ENCODE measurements at places on chromosomes 13 and 19.

- DNase-seq: no peak
Observed at GRCh38 chr19:11421371-11422098, 2.4 kb upstream of the RGL3 start.

- peak; percentile 24 for DNase-seq
Observed at GRCh38 chr13:39144941-39145533, 106.8 kb downstream of the NHLRC3 start.

DNA sequence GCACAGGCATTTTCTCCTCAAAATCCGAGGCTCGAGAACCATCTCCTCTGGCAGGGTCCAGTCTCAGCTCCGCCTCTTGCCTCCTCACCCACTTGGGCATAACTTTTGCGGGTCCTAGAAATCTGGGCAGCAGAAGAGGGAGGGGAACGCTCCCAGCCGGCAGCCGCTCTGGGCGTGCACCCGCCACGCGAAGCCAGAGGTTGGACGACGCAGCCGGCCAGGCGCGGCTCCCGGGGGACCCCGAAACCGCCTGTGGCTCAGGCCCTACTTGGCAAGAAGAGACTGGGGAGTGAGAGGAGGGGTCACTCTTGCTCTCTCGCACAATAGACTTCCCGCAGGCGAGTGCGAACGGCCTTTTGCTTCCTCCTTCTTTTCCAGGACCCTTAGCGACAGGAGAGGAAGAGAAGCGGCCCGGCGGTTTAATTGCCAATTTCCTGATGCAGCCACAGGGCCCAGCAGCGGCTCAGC is 6.0 kb upstream of the SOX1 start:
- no peak for DNase-seq

DNA sequence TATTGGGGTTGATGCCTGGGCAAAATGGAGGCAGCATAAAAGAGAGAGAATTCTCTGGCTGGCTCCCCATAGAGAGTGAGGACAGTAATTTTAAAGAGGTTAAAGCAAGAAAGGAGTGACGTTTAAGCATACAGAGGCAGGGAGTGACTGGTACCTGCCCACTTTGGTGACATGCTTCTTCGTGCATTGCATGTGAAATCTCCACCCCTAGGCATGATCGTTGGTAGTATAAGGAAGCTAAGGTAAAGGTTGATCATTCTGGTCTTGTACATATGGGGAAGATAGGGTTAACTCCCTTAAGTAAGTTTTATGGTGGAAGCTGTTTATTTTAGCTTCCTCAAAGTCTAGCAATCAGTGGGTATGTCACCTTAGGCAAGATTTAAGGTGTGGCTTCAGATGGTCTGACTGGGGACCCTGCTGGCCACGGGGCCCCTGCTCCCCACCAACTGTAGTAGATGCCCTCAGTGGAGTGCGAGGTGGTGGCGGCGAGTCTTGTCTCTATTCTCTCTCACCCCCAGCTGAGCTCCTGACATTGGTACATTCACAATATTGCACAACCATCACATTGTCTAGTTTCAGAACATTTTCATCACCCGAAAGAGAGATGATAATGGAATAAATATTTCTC is 797.5 kb upstream of the SPRY2 start:
- no peak for DNase-seq

DNA sequence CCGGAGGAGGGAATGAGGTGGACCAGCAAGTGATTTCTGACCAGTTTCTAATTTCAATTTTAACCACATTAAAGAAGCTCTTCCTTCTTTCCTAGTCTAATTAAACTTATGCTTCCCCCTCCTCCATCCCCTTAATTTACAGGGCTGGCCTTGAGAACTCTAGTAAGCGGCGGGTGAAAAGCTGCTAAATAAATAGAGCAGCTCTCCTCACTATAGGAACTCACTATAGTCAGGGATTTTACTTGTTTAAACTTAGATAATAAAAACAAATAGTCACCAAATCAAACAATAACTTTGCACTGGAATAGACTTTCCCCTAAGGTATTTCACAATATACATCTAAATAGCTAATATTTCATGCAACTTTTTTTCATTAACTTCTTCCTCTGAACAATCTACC is 1838.2 kb upstream of the PRR20A start:
- DNase-seq: no peak

DNA sequence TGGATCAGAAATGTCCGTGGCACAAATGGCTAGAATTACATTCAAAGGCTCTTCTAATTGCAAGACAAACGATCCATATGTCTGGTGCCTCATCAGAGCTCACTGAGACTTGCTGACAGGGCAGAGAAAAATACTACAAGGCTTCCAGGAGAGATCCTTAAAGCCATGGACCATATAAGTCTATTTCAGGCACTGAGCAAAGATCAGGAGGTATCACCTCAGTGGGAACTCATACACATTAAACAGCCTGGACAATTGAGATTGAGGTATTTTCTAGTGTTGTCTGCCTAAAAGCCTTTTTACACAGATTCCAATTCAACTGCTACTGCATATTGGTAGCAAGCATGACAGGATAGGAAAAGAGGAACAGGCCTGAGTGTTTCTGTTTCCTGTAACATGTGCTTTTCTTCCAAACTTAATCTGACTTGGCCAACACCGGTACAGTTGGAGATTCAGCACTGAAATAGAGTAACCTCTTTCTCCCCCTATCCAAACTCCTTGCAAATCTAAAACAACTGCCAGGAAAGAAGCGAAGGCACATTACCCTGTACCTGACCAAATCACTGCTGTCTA is 65.9 kb downstream of the SERP2 start:
- no peak for DNase-seq

DNA sequence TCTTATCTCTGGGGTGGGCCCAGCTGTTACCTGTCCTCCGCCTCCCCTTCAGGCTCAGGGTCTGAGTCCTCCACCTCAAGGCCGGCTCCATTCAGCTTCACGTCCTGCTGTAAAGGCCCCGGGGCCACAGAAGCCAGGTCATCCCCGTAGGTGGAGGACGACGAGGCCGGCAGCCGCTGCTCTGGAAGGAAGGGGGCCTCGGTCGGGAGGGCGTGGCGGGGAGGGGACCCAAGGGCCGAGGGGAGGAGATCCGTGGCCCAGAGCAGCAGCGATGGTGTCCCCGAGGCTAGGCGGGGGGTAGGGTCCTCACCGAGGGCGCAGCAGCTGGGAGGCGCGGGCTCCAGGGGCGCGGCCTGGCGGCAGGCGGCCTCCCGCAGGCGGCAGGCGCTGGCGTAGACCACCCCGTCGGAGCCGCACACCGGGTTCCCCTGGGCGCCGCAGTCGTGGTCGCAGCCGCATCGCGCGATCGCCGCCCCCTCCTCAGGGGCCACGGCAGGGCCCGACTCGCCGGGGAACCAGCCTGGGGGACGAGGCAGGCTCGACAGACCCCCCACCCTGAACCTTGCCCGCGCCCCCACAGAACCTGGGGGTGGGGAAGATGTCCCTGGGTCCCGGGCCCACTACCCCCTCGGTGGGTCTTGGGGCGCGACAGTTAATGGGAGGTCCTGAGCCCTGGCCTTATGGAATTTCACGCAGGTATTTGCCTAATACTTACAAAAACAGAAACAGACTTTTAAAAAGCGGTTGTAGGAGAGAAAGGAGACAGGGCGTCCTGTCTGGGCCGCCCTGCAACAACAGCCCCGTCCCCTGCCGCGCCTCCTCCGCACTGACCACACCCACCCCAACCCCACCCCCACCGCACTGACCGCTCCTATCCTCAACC is 7.6 kb downstream of the F2RL3 start:
- no peak for DNase-seq

GRCh38 chr13:40549500-40550094 is 116.8 kb downstream of the FOXO1 start:
- DNase-seq: no peak

DNA sequence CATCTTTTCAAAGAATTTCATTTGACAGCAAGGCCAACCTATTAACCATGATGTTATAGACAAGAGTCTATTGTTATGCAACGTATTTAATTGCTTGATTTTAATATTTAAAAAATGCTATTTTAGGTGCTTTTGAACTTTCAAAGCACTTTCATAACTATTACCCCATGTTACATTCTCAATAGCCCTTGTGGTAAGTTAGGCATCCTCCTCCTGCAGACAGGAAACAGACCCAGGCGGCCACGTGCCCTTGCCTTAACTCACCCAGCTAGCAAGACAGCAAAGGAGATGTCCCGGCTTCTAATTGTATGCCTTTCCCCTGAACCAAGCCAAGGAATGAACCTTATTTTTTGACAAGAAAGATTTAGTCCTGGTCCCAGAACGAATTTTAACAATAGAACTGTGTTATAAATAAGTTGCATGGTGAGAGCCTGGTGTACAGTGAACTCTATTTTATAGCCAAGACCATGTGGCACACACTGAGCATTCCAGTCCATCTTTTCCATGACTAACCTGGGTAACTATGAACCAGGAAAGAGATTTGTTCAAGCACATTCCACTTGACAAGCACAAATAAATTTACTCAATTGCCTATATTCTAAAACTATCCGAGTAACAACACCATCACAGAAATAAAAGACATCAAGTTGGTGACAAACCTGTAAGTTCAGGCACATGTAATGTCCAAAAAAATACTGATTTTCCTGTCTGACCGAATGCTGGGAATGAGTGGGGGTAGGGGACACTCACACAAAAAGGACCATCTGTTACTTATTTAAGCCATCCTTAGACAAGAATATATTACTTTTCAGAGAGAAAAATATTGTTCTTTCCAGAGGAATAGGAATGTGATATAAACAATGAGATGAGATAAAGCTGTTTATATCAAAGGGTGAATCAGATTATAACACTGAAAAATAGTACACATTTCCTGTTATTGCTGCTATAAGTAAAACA is 163.0 kb downstream of the EFNB2 start:
- peak; percentile 50 for DNase-seq

DNA sequence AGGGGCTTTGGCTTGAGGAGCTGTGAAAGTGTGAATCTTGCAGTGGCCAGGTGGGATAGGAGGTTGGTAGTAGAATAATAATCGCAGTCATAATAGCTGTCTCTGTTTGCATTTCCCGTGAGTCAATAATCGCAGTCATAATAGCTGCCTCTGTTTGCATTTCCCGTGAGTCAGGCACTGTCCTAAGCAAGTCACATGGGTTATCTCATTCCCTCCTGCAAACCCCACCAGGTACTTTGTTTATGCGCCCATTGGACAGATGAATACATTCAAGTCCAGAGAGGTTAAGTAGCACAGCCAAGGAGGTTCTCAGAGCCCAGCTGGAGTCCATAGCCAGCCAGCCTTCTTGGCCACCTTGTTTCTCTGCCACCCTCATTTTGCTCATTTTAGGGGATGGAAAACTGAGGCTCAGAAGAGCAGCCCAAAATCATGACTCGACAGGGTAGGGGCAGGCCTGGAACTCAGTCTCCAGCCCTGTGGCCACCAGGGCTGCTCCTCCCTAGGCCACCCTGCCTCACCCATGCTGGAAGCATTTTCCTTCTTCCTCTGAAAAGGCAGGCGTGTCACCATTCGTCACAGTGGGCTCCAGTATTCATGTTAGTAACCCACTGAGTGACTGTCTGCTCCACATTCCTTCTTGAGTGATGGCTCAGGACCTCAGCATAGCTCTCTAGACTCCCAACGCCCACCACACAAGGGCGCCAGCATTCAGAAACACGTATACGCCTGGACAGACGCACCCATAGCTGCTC is 206.2 kb downstream of the URI1 start:
- DNase-seq: no peak

DNA sequence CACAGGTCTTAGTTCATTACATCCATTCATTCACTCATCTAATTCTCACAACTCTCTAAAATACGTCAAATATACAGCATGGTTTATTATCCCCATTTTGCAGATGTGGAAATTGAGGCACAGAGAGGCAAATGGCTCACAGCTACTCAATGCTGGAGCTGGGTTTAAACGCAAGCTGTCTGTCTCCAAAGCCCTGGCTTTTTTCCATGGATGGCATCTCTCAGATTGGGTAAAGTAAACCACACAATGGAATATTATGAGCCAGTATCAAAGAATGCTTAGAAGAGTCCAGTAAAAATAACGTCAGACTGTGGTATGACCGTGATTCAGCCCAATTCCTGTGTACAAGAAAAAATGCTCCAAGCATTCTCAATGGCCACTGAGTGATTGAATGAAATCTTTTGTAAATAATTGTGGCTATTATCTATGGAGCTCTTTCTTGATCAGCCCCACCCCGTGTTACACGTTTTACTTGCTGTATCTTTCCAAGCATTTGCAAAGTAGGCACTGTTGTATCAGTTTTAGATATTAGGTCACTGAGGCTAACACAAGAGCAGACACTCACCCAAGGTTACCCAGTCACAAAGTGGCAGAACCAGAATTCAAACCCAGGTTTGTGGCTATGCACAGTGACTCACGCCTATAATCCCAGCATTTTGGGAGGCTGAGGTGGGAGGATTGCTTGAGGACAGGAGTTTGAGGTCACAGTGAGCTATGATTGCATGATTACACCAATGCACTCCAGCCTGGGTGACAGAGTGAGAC is 5.5 kb upstream of the ACP7 start:
- DNase-seq: peak; percentile 74

DNA sequence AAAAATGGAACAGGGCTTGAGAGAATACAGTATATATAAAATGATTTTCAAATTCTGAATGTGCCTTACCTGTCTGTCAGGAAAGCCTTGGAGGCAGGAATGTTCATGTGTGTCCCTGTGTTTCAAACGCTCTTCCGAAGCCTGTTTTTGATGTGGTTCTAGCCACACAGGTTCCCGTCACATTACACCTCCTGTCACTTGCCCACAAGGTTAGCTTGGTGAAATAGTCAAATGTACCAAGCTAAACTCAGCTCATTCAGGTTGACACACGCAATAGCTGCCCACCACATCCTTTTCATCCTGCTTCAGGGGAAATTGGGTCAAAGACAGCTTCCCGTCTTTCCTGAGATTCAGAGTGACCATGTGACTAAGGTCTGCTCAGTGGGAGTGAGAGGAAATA is 574.0 kb downstream of the EFNB2 start:
- DNase-seq: no peak

DNA sequence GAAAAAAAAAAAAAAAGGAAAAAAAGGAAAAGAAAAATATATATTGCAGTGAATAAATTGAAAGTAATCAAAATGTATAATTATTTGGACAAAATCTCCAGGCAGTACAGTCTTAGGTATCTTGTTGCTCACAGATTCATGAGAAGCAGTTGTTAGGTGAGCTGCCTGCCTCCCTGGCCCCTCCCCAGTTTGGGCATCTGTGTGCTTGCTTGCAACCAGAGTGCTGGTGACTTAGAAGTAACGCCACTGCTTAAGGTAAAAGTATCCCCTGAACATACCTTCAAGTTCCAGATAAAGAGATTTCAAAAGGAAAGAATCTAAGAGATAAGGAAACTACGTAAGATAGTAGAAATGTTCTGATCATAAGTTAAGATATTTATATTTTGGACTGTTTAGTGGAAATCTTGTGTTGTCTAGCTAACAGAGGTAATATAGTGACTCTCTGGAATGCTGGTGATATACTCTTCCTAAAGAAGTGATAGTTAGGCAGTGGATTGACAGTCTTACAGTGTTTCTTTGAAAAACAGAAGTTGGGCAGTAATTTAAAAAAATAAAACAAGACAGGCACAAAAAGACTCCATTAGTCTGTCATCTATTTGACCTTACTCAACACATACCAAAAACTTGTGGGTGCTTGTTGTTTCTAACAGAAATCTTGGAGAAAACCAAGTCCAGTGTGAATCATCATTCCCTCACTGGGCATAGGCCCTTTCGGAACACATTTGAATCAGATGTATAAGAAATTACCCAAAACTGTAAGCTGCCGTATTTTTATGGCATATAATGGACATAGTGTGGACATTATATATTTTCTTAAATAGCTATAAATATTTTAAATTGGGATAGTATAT is 38.3 kb upstream of the KCTD4 start:
- DNase-seq: no peak

- no peak for DNase-seq
Observed at GRCh38 chr19:42370068-42370520, 20.0 kb downstream of the CNFN start.

Data from fibroblast of skin of left biceps (primary cell).